NCI-H460 (cell line): ENCODE measurements at places on chromosomes 5 and 9. TPM values are rescaled to one million over a fixed set of nuclear protein-coding genes. Genes with fewer than 3 reads are reported as not detected.

DNA sequence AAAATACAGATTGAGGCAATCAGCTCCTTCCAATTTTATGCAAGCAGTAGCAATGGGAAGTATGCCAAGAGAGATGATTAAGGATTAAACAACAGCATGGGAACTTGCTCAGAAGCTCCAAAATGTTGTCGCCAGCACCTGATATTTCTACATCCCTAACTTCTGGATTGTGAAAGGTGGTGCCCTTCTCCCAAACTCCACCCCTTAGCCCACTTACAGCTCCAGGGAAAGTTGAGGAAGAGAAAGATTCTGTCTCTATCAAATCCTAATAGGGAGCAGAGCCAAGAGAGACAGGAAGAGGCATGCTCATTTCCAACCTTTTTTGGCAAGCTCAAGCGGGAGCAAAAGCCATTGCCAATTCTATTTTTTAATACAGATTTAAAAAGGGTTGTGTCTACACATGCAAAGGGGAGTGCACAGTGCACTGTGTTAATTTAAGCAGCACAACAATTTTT, 92.4 kb upstream of the NR3C1 start:
- DNase-seq, result peak; percentile 67

- no peak for DNase-seq
Measured at GRCh38 chr5:181281984-181282316, 21.0 kb upstream of the TRIM52 start.

DNA sequence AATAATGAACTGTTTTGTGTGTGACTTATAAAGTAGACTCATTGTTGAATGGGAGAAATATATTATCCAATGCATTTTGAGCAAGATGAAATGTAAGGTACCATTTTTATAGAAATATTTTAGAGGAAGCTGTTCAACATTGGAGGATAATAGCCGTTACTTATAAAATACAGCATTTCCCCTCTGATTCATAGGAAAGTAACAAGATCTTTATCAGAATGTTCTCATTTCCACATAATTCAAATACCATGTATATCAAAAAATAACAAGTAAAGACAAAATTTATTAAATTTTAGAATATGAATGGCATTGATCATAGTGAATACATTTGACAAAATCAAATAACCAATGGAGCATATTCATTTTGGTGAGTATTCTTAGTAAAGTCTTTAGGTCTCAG, 346.7 kb upstream of the PTGER4 start:
- no peak for DNase-seq

DNA sequence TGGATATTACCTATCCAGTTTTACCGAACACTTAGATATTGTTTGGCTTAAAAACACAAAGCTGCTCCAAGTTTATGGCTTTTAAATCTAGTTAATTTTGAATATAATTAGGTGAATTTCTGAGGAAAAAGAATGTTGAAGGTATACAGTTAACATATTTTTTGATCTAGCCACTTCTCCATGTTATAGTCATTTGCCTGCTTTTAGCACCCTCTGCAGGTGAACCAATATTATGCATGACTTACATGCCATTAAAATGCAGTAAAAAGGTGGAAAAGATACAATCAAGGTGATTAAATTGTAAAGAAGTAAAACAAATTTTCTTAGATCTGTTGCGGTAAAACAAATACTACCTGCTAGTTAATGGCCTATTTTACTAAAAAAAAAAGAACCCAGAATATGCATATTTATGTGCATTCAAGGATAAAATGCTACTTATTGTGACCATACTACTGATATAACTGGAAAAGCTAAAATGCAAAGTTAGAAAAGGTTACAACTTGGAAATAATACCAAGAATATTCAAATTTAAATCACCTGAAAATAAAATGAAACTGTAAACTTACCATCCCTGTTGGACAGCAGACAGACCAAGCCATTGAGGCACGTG, 132.1 kb downstream of the AP3B1 start:
- peak; percentile 24 for DNase-seq

Gene FAM221B
- not detected in 2 replicates for total RNA-seq

DNA sequence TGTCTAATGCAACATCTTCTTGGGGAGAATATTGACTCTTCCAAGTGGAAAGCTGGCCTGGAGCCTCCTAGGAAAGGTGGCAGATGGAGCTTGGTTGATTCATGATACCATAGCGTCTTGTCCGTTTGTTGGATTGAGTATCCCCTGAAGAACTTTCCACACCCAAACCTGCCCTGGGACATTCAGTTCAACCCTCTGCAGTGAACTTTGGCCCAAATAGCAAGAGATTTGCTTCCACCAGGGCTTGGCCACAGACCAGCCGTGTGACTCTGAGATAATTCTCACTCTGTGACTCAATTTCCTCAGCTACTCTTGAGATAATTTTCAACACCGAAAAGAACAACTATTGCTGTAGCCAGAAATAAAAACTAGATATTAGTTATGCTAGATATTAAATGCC, 108.0 kb upstream of the RAD23B start:
- no peak for DNase-seq

DNA sequence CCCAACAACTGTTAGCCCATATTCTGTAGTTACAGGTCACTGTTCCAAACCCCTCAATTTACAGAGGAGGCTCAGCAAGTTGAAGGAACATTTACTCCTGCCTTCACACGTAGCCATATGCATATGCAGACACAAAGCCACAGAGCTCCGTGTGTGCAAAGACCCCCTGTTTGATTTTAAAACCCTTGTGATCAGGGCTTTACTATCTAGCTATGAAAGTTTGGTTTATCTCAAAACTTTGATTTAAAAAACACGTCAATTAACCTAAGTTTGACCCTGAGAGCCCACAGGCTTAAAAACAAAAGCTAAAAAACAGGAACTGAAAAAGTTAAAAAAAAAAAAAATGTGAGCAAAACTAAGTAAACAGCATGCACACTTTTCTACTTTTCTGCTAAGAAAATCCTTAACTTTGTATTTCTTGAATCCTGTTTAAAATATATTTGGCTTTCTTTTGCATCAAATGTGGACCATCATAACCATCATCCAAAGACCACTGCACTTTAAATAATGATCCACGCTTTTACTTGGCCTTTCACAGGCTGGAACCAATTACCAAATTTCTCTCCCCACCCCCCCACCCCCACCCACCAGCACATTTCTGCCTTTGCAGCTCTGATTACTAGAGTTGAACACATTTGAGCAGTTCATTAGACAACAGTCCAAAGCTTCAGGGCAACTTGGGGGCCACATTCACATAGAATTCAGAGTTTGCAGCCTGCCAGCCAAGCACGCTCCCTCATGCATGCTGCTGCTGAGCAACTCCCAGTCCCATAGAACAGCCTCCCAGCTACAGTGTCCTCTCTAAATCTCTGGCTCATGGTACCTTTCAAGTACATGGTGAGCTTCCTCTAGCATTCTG, 128.8 kb upstream of the MAP3K1 start:
- no peak for DNase-seq

Gene TLE1
- total RNA-seq, result 7.3 and 9.8 TPM in 2 replicates

GRCh38 chr9:121672213-121672612, 20.8 kb downstream of the DAB2IP start:
- no peak for DNase-seq

- no peak for DNase-seq
Measured at GRCh38 chr9:93185266-93186214, 1.6 kb downstream of the WNK2 start.

DNA sequence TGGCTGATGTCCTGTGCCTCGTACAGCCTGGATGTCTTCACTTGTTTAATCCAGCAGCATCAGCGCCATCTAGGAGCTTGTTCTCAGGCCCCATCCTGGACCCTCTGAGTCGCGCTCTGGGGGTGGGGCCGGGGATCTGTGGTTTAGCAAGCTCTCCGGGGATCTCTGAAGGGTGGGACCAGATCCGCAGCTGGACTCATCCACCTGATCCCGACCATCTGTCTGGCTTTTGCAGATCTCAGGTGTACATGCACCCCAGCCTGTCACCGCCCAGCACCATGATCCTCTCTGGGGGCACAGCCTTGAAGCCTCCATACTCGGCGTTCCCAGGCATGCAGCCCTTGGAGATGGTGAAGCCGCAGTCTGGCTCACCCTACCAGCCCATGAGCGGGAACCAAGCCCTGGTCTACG, 15.1 kb upstream of the POMT1 start:
- no peak for DNase-seq

GRCh38 chr9:134459164-134459563, 132.9 kb downstream of the RXRA start:
- no peak for DNase-seq

Gene ADGRD2
- total RNA-seq, result not detected in 2 replicates

GRCh38 chr5:10573487-10574145, 9.7 kb downstream of the ANKRD33B start:
- DNase-seq, result no peak

GRCh38 chr5:7884491-7885267, 15.7 kb downstream of the MTRR start:
- DNase-seq, result no peak

Gene ROPN1L
- total RNA-seq, result 0.35 and 0.49 TPM in 2 replicates

DNA sequence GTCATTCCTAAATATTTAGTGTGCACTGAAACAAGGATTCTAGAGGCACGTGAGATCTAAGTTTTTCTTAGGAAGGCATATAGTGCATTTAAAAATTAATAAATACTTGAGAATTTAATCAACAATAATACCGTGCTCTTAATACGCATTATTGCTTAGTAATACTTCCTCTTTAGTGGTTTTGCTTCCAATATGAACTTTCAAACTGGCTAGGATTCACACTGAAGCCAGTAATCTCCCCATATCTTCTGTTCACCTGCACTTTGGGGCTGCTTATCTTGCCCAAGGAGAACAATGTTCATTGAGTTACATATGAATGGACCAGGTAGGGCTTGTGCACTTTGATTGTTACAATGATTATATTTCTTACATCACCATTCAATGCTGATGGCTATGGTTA, 180.5 kb upstream of the RIOK2 start:
- DNase-seq, result no peak

DNA sequence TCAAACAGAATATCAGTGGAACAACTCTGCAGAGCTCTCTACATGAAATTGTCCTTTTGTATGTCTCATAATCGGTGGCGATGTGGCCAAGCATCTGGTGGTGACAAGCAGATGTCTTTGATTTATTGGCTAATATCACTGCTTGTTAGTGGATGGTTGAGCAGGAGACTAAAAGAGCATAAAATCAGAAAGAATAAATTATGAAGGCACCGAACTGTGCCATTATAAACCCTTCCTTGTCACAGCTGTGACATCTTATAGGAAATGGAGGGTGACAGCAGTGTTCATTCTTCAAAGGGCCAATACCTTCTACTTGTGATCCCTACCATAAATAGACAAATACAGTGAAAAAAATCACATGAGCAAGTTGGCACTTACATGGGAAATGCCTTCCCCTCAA, 1404.3 kb downstream of the MAT2B start:
- DNase-seq, result no peak

GRCh38 chr5:171629221-171629620, 156.4 kb upstream of the SMIM23 start:
- DNase-seq, result no peak

Gene RETREG1
- 21.8 and 23.7 TPM in 2 replicates for total RNA-seq
